ENCODE measurements at places on chromosomes 3 and 15.

DNA sequence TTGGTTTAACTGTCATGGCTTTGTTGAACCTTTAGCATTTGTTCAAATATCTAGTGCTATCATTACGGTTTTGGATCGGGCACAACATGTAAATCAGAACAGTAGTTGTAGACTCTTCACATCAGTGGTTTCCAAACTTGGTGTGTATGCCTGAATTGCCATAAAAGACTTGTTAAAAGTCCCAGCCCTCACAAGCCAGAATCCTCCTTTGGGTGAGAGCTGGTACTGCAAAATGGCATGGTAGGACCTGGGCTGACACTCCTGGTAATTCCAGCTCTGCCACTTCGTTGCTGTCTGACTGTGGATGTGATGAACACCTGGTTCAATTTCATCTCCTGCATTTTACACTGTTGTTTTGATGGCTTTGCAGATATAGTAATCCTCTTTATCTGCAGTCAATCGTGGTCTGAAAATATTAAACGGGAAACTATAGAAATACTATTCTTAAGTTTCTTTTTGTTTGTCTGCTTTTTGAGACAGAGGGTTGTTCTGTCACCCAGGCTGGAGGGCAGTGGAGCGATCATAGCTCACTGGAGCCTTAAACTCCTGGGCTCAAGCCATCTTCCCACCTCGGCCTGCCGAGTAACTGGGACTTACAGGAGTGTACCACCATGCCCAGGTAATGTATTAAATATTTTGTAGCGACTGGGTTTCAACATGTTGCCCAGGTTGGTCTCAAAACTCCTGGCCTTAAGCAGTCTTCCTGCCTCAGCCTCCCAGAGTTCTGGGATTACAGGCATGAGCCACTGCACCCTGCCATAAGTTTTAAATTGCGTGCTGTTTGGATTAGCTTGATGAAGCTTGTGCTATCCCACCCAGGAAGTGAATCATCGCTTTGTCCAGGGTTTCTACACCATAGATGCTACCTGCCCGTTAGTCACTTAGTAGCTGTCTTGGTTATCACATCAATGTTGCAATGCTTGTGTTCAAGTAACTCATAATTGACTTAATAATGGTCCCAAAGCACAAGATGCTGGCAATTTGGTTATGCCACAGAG lies 61.6 kb downstream of the RAB7A start:
- no peak for DNase-seq

- no peak for DNase-seq
Measured at GRCh38 chr15:85772668-85773067, 22.1 kb downstream of the KLHL25 start.

GRCh38 chr3:115415246-115415996 lies 207.9 kb upstream of the GAP43 start:
- no peak for DNase-seq

DNA sequence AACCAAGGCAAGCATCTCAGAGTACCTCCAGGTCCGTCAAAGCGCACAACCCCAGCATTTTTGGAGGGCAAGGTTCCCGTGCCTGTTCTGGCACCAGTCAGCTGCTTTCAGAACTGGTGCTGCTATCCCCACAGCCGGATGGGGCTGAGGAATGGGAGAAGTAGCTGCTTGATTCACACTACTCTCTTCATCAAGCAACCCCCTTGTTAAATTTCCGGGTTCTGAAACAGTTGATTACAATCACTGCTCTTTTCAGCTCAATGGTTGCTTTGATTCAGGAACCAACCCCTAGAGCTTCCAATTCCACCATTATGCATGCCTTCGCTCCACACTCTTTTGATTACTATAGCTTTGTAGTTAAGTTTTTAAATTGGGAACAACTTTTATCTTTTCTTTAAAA lies 12.3 kb upstream of the UBA7 start:
- DNase-seq = no peak

DNA sequence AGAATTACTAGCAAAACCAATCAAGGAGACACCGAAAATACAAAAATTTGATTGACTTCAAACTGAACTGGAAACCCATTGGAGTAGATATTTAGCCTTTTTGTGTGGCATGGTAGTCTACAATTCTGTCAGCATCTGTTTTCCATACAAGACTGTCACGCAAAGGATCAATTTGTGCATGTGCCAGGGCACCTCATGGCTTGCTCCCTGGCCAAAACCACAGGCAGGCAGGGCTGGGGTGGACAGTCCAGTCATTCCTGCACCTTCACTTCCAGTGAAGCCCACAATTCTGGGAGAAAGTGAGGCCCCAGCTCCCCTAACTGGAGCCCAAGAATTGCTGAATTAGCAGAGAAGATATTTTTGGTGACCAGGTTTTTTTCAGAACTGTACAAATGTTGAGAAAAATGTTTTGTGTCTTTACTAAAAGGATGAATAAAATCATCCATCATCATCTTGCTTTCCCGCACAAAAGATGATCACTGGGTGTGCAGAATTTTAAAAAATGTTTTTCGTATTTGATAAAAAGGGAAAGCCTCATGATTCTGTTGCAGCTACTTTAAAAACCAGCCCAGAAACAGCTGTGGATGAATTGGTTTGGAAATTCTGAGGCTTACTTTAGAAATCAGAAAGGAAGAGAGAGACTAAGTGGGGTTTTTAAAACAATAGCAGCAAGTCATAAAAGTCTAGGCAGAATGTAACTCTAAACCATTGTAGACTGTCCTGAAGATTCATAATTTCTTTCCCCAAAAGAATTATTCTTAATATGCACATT lies 86.4 kb downstream of the PCCB start:
- peak; percentile 41 for DNase-seq

GRCh38 chr15:31214158-31214863 lies 112.3 kb upstream of the KLF13 start:
- no peak for DNase-seq

DNA sequence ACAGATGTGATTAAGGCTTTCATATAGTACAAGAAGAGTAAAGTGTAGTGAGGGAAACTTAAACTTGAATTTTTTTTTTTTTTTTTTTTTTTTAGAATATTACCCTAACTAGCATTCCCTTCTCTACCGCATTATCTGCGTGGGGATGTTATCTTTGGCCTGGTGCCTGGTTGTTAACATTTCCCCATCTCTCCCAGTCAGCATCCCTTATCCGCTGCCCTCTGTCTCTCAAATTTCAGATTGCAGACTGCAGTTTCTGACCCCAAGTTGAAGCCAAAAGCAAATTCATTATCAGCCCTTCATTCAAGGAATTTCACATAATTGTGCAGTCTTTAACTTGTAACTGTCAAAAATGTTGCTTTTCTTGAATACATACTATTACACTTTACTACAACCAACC lies 353.0 kb downstream of the PLOD2 start:
- no peak for DNase-seq

GRCh38 chr3:89577637-89578530 lies 470.5 kb downstream of the EPHA3 start:
- no peak for DNase-seq

- DNase-seq = no peak
Measured at GRCh38 chr3:16670191-16670590, 65.0 kb upstream of the DAZL start.

GRCh38 chr15:96121086-96121920 lies 209.2 kb upstream of the NR2F2 start:
- no peak for DNase-seq

DNA sequence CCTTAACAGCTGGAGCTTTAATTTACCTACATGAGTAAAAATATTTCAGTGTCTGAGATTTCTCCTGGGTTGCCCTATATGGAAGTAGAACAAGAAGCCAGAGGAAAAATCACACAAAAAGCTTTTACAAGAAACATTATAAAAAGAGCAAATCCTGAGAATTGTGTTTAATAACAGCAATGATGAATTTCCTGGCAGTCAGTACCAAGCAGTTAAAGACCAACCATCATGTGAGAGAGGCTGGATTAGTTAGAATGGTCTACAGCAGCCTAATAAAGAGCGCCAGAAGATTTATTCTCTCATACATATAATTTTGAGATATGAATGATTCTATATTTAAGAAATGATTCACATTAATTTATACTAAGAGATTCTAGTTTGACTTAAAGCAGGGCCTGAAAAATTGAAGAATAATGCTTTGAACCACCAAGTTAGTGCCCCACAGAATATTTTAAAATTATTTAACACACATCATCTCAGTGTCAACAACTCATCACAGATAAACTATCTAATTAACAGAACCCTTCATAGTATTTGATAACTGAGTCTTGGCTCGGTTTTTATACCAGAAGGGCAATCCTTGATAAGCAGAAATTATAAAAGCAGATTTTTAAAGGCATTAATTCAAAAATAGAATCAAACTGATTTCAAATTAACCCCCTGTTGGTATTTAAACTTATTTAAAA lies 59.9 kb upstream of the DPH6 start:
- DNase-seq = no peak

- DNase-seq = no peak
Measured at GRCh38 chr3:98361289-98361688, 7.6 kb downstream of the OR5K4 start.
